Upper lobe of right lung (tissue), 1 donor: ENCODE measurements at places on chromosomes 2 and 18. TPM values are rescaled to one million over a fixed set of nuclear protein-coding genes. Genes with fewer than 3 reads are reported as not detected.

The CXCR1 gene
- 5.3 TPM for total RNA-seq

The CCDC178 gene
- total RNA-seq = 2.5 TPM

The INHA gene
- 0.43 TPM for total RNA-seq

GRCh38 chr2:157684940-157685466 lies 56.3 kb upstream of the ACVR1C start:
- H3K27ac ChIP-seq = no peak overlapping the region

GRCh38 chr18:58977223-58977622 lies 112.5 kb downstream of the ZNF532 start:
- H3K36me3 ChIP-seq = peaks cover 36% of the 10 kb centered on the region
- no peak for DNase-seq
- H3K4me1 ChIP-seq = peaks cover 6% of the 10 kb centered on the region
- H3K27me3 ChIP-seq = no peaks in the 10 kb centered on the region
